Activated naive CD8-positive, alpha-beta T cell treated with anti-CD3 and anti-CD28 coated beads for 36 hours (primary cell): ENCODE measurements at places on chromosomes 4 and X. TPM values are rescaled to one million over a fixed set of nuclear protein-coding genes. Genes with fewer than 3 reads are reported as not detected.

Gene MAGEA12
- not detected for total RNA-seq

Gene TMPRSS11F
- total RNA-seq = not detected

Gene SLC6A14
- total RNA-seq = not detected

Gene AKAP14
- total RNA-seq = not detected

Gene ZNF711
- 1.5 TPM for total RNA-seq

Gene MID1
- total RNA-seq = 0.70 TPM

Gene CXCL1
- not detected for total RNA-seq

Gene TBC1D25
- 12.9 TPM for total RNA-seq

Gene NR0B1
- total RNA-seq = not detected

Gene SH3BP2
- total RNA-seq = 72.2 TPM

Gene ATP8A1
- 23.8 TPM for total RNA-seq

Gene PCDH19
- not detected for total RNA-seq
